ENCODE measurements at places on chromosomes 4 and X. TPM values are rescaled to one million over a fixed set of nuclear protein-coding genes. Genes with fewer than 3 reads are reported as not detected.

The TLR6 gene
- 2.9 TPM for total RNA-seq

The CLOCK gene
- 15.2 TPM for total RNA-seq

The DRD5 gene
- total RNA-seq, result not detected

The COX18 gene
- total RNA-seq, result 19.1 TPM

The CT45A3 gene
- total RNA-seq, result not detected

The C4orf36 gene
- total RNA-seq, result not detected

The FGF16 gene
- 27.7 TPM for total RNA-seq

The MAOA gene
- 11.8 TPM for total RNA-seq

The USP11 gene
- total RNA-seq, result 23.6 TPM

The GYG2 gene
- 0.29 TPM for total RNA-seq

The RPS6KA6 gene
- total RNA-seq, result 0.34 TPM

The RNF212 gene
- total RNA-seq, result 0.29 TPM

The TMEM150C gene
- 10.7 TPM for total RNA-seq

The DCX gene
- total RNA-seq, result not detected

The CXCL10 gene
- 12.7 TPM for total RNA-seq

The MGARP gene
- total RNA-seq, result 0.10 TPM

The F9 gene
- not detected for total RNA-seq

The CXCL3 gene
- total RNA-seq, result 21.2 TPM

The KLHL4 gene
- total RNA-seq, result 13.9 TPM

The NOX1 gene
- not detected for total RNA-seq

The FHDC1 gene
- 0.88 TPM for total RNA-seq

The RAI2 gene
- 9.1 TPM for total RNA-seq

The ZMAT1 gene
- total RNA-seq, result 1.6 TPM

The ODAM gene
- not detected for total RNA-seq

The STATH gene
- total RNA-seq, result not detected

The VSIG4 gene
- not detected for total RNA-seq

The USP17L15 gene
- not detected for total RNA-seq

The FGF5 gene
- 1.9 TPM for total RNA-seq

The CLCN3 gene
- total RNA-seq, result 45.1 TPM

The POU3F4 gene
- not detected for total RNA-seq

The VCX3B gene
- not detected for total RNA-seq

The STAP1 gene
- not detected for total RNA-seq

The LUZP4 gene
- total RNA-seq, result not detected

The PLAC1 gene
- 0.15 TPM for total RNA-seq

The ABLIM2 gene
- 0.99 TPM for total RNA-seq

The CT45A5 gene
- total RNA-seq, result not detected

The NDP gene
- total RNA-seq, result 0.15 TPM

The RAB40AL gene
- 2.6 TPM for total RNA-seq

The DMRTC1 gene
- not detected for total RNA-seq

The SHOX gene
- total RNA-seq, result not detected

The NDST4 gene
- not detected for total RNA-seq

The TMEM35A gene
- 8.1 TPM for total RNA-seq

The USP17L25 gene
- not detected for total RNA-seq

The BST1 gene
- total RNA-seq, result 88.9 TPM

The TMEM154 gene
- total RNA-seq, result 8.6 TPM

The GABRE gene
- total RNA-seq, result 20.7 TPM

The EDNRA gene
- 26.1 TPM for total RNA-seq

The BEND4 gene
- 0.53 TPM for total RNA-seq

The ADAM29 gene
- total RNA-seq, result not detected

The UBE2A gene
- total RNA-seq, result 45.4 TPM

The SMIM31 gene
- not detected for total RNA-seq

The UNC5C gene
- total RNA-seq, result 2.2 TPM

The HOPX gene
- total RNA-seq, result 1.8 TPM

The F8 gene
- total RNA-seq, result 1.8 TPM

The TLR1 gene
- 0.87 TPM for total RNA-seq

The GIMD1 gene
- total RNA-seq, result not detected
